ENCODE measurements at places on chromosomes 1 and 21.
A peak's percentile ranks its signal among the peaks of the same experiment; 100 is the strongest.

- DNase-seq, result no peak
Measured at GRCh38 chr1:208069908-208070307, 159.0 kb upstream of the CD34 start.

- DNase-seq, result no peak
Measured at GRCh38 chr1:119001181-119002027, 13.3 kb upstream of the TBX15 start.

- no peak for DNase-seq
Measured at GRCh38 chr1:33735624-33736023, 128.3 kb upstream of the HMGB4 start.

DNA sequence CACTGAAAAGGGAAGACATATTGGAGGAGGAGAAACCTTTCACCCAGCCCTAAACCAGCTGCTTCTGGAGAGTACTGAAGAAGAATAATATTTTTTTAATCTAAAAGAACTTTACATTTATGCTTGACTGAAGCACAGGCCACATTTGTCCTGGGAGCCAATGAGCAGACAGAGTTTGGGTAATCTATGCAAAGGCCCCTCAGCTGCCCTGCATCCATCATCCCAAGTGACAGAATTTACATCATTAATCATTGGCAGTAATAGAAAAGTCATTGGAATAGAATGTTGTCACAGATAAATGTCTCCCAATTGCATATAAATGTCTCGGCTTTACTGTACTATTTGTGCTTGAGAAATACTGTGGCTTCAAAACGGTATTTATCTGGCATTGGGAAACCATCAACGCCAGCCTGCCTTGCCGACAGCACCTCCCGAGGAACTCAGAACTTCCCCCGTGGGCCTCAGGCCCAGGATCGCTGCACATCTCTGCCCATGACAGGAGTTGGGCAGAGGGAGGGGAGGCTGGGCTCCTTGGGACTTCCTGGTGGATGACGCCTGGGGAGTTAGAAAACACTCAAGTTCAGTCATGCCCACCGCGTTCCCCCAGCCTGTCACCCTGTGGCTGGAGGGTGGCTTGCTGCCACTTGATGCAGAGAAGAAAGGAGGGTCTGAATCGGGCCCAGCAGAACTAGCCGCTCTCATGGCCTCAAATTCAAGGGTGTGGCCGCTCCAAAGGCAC, 133.1 kb downstream of the CAMTA1 start:
- DNase-seq, result no peak

DNA sequence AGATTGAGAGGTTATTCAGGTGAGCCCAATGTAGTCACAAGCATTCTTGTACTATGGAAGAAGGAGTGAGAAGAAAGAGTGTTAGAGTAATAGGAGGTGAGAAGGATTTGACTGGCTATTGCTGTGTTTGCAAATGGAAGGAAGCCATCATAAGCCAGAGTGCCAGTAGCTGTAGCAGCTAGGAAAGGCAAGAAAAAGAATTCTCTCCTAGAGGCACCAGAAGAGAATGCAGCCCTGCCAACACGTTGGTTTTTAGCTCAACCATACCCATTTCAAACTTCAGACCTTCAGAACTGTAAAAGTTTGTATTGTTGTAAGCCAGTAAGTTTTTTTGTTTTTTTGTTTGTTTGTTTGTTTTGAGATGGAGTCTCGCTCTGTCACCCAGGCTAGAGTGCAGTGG, 8.9 kb upstream of the IL12RB2 start:
- DNase-seq, result peak; percentile 30

GRCh38 chr21:14863745-14864210, 201.0 kb downstream of the NRIP1 start:
- peak; percentile 10 for DNase-seq

GRCh38 chr1:248696261-248696660, 6.3 kb downstream of the OR14I1 start:
- DNase-seq, result no peak

GRCh38 chr1:203765029-203765837, at the start of gene LAX1:
Gene LAX1 (plus strand): TSS chr1:203765183. CDS start chr1:203765566, 383 bp downstream.
- no peak for DNase-seq

All from mesendoderm (in vitro differentiated cells).